A549 treated with AZD2906 at 1 μM for 4 hours (cell line): ENCODE measurements at places on chromosomes 13 and 19. TPM values are rescaled to one million over a fixed set of nuclear protein-coding genes. Genes with fewer than 3 reads are reported as not detected.

FFAR1 gene
- 0.02 to 0.06 TPM (median 0.03 TPM) in 4 of 5 replicates, not detected in the other for total RNA-seq

NLRP11 gene
- 0.01 to 0.03 TPM (median 0.03 TPM) in 4 of 5 replicates, not detected in the other for total RNA-seq

C19orf18 gene
- 0.07 to 0.08 TPM in 2 of 5 replicates, not detected in the others for total RNA-seq

HNRNPA1L2 gene
- total RNA-seq: 5.6 to 6.2 TPM (median 6.0 TPM) in 5 replicates

ATP8A2 gene
- 0.01 to 0.07 TPM (median 0.02 TPM) in 3 of 5 replicates, not detected in the others for total RNA-seq

RFPL4A gene
- 0.48 to 1.1 TPM (median 0.80 TPM) in 5 replicates for total RNA-seq

LSR gene
- 8.1 to 11.4 TPM (median 9.9 TPM) in 5 replicates for total RNA-seq

KLK14 gene
- 0.17 to 0.61 TPM (median 0.33 TPM) in 5 replicates for total RNA-seq

ZSCAN5B gene
- 0.05 to 0.06 TPM in 2 of 5 replicates, not detected in the others for total RNA-seq

NLRP4 gene
- total RNA-seq: 0.02 TPM in 1 of 5 replicates, not detected in the others

EDDM13 gene
- not detected in 5 replicates for total RNA-seq

CD33 gene
- 0.08 to 0.10 TPM (median 0.09 TPM) in 4 of 5 replicates, not detected in the other for total RNA-seq
